Fibroblast of lung (primary cell): ENCODE measurements at places on chromosomes 2 and 18. TPM values are rescaled to one million over a fixed set of nuclear protein-coding genes. Genes with fewer than 3 reads are reported as not detected.

DNA sequence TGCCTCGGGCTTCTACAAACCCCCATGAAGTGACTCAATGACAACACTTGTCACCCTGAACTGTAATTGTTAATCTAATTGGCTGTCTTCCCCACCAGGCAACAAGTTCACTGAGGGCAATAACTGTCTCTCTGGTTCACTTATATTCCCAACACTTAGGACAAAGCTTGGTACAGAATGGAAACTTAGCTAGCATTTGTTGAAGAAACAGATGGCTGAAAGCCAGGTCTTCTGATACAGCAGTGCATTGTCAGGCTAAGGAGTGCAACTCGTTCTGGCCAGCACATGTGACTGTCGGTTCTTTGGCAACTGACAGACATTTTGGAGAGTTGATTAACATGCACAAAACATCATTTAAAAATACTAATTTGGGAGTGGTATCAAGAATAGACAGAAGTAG, 14.6 kb upstream of the DNAJC27 start:
- no peaks in the 10 kb centered on the region for H3K36me3 ChIP-seq
- peaks cover 7% of the 10 kb centered on the region for H3K27me3 ChIP-seq
- H3K27ac ChIP-seq: no peak overlapping the region
- no peak for DNase-seq
- no peak overlapping the region for H3K4me3 ChIP-seq
- no peaks in the 10 kb centered on the region for H3K4me1 ChIP-seq

GRCh38 chr2:715038-715437, 37.8 kb upstream of the TMEM18 start:
- H3K27ac ChIP-seq: no peak overlapping the region
- no peak for DNase-seq
- H3K4me3 ChIP-seq: no peak overlapping the region
- no peaks in the 10 kb centered on the region for H3K4me1 ChIP-seq
- no peaks in the 10 kb centered on the region for H3K27me3 ChIP-seq
- H3K36me3 ChIP-seq: no peaks in the 10 kb centered on the region

DNA sequence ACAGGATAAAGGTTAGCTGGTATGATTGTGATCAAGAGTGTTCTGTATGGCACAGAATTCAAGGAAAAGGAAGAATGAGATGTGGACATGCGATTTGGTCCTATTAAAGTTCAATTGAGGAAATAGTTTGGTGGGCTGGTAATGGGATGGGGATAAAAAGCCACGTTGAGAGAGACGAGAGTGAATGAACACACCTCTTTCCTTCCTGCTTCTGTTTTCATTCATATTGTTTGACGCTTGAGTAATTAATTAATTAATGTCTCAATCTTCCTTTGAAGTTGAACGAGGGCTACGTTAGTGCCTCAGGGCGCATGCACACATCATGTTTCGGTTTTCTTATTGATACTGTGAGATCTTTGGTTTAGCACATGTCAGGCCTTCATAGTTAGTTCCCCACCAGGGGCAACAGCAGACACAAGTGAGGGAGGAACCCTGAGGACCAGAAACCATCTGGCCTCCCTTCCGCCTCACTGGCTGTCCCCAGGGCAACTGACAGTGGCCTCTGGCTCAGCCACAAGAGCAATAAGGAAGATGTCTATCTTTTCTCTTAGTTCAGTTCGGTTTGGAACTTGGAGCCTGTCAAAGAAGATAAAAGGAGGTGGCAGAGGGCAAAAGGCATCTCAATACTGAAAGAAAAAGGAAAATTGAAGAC, 116.0 kb downstream of the LIPG start:
- no peak for DNase-seq
- H3K27me3 ChIP-seq: no peaks in the 10 kb centered on the region
- no peaks in the 10 kb centered on the region for H3K4me1 ChIP-seq
- no peak overlapping the region for H3K4me3 ChIP-seq
- H3K27ac ChIP-seq: no peak overlapping the region

BBS5 gene
- 5.6 and 7.1 TPM in 2 replicates for total RNA-seq

CPS1 gene
- total RNA-seq: 25.7 and 27.4 TPM in 2 replicates

TMEM198 gene
- total RNA-seq: 0.77 and 0.99 TPM in 2 replicates
